ENCODE measurements at places on chromosomes 2 and 18. TPM values are rescaled to one million over a fixed set of nuclear protein-coding genes. Genes with fewer than 3 reads are reported as not detected.

GRCh38 chr2:70852824-70853223 is 17.2 kb upstream of the CD207 start:
- peaks cover 14% of the 10 kb centered on the region for H3K27me3 ChIP-seq
- DNase-seq = no peak
- H3K4me1 ChIP-seq = peaks cover 26% of the 10 kb centered on the region
- no peak overlapping the region for H3K27ac ChIP-seq
- H3K4me3 ChIP-seq = no peak overlapping the region

GRCh38 chr18:4119127-4119648 is 335.9 kb downstream of the DLGAP1 start:
- H3K27ac ChIP-seq = no peak overlapping the region
- H3K4me3 ChIP-seq = no peak overlapping the region
- H3K36me3 ChIP-seq = no peaks in the 10 kb centered on the region

DNA sequence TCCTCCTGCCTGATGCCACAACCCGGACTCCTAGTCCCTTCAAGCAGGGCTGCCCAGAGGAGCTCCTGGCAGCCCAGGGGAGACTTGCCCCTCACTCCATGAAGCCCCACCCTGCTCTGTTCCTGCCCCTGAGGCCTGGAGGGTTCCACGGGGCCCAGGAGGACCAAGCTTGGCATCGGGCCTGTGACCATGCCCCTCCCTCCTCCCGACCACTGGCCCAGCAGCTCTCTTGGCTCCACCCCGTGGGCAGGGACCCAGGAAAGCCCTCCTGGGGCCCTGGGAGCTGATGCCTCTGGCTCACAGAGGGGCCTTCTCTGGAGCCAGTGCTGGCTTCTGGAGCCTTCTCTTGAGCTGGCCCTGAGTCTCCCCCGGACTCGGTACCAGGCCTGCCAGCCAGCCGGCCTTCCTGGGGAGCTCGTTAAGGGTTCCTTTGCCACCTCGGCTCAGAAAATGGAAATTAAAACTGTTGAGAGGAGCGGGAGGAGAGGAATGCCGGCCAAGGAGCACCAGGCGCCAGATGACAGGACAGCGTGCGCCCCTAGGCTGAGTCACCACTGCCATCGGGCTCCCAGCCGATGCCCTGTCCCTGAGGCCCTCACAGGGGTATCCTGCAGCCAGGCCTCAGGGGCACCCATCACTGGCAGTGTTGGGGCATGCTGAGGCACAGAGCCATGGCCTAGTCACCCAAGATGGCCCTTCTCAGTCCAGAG is 40.6 kb upstream of the SNED1 start:
- H3K27me3 ChIP-seq = peaks cover 2% of the 10 kb centered on the region
- no peak overlapping the region for H3K27ac ChIP-seq
- no peaks in the 10 kb centered on the region for H3K36me3 ChIP-seq
- DNase-seq = peak; percentile 9
- no peak overlapping the region for H3K4me3 ChIP-seq

- no peaks in the 10 kb centered on the region for H3K27me3 ChIP-seq
- H3K36me3 ChIP-seq = no peaks in the 10 kb centered on the region
- no peak for DNase-seq
- no peaks in the 10 kb centered on the region for H3K4me1 ChIP-seq
These were observed 2108.8 kb upstream of the PIK3C3 start for GRCh38 chr18:39846265-39846664.

Gene PID1
- total RNA-seq = not detected

Data from activated CD4-positive, alpha-beta memory T cell treated with anti-CD3 and anti-CD28 coated beads, Interleukin-2, amount 10 ng/mL, durations not matched to agents 7 days and 5 days (primary cell).